ENCODE measurements at places on chromosomes 4 and X.

DNA sequence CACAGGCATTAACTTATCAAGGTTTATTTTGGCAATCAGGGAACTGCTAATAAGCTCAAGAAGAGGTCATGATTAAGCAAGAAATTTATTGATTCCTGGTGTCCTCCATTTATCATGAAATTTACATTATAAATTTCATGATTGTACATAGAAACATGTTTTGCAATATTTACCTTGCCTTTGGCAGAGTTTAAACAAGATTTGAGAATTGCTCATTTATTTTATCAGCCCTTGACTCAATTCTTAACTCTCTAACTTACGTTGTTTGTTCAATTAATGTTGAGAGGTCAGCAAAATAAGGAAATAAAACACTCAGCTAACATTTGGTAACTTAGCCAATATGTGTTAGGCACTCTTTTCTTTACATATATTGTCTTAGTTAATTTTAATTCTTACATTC lies 286.6 kb downstream of the SLC7A11 start:
- DNase-seq = no peak

DNA sequence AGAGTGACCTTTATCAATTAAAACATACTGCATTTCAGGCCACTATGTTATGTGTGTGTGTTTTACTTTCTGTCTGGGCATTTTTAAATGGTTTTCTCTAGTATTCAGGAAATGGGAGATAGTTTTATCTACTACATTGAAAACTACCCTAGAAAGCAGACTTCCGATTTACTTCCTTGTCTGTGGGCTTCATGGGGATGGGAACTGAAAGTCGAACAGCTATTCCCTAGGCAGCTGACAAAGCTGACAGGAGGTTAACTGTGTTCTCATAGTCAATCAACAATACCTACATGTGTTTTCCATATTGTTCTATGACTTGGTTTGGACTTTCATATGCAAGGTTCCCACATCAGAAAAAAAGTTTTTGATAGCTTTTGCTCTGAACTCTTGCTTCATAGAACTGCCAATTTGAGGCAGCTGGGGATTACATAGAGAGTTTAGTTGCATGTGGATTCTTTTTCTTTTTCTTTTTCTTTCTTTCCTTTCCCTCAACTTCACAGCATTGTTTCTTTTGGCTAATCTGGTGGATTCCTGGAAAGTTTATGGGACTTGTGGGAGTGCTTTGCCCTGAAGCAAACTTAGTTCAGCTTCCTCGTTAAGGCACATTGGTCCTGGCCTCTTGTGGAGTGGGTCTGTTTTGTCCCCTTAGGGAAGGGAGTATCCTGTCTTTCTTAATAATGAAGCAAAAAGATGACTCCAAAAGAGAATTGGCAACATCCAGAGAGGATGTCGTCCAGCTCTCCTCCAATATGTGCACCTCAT lies 327.1 kb upstream of the GIMD1 start:
- DNase-seq = no peak

DNA sequence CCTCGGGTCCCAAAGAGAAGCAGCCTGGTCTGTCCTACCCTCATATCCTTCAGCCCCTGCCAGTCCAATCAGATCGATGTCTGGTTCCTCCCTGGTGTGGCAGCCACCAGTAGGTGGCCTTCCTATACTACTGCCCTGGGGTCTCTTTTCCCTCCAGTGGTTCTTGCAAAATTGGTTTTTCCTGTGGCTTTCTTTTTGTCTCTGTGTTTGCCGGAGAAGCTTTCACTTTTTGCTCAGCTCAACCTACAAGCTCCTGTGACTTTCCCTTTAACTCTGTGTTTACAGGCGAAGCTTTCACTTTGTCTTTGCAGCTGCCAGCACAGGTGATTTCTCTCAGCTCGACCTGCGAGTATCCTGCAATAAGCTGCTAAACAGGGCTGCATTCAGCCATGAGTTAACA lies 46.8 kb downstream of the UGT2A3 start:
- no peak for DNase-seq

- DNase-seq = no peak
These were observed 82.8 kb downstream of the CPZ start for GRCh38 chr4:8675383-8675782.

- no peak for DNase-seq
These were observed at the start of gene ARHGEF9 for GRCh38 chrX:63784902-63785707. ARHGEF9 (minus strand) TSS chrX:63785214; CDS start chrX:63785145, 69 bp downstream.

- no peak for DNase-seq
These were observed 337.6 kb downstream of the STIM2 start for GRCh38 chr4:27198246-27198645.

DNA sequence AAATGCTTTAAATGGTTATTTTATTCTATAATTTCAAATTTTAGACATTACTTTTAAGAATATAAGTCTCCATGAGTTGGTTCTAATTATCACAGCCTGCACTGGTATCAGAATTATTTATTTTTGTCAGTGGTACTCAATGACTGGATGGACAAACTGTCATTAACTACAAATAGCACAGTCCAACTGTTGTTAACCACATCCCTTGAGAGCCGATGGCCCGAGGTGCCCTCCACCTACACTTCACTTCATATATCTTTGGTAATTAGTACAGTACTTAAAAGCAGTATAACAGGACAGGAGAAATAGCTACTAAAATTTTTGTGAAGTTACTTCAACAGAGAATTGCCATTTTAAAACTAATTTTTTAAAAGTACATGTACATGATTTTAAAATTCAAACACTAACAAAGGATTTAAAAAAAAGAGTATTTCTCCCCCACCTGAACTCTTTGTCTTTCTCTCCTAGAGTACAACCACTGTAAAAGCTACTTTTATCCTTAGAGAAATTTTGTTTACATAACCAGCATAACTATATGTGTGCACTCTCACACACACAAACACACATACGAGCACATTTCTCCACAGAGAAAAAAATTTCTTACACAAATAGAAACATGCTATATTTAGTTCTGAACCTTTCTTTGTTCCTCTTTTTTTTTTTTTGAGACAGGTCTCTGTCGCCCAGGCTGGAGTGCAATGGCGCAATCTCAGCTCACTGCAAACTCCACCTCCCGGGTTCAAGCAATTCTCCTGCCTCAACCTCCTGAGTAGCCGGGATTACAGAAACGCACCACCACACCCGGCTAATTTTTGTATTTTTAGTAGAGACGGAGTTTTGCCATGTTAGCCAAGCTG lies 6.5 kb downstream of the TIFA start:
- DNase-seq = no peak

GRCh38 chr4:22607382-22607781 lies 85.4 kb upstream of the GBA3 start:
- no peak for DNase-seq

DNA sequence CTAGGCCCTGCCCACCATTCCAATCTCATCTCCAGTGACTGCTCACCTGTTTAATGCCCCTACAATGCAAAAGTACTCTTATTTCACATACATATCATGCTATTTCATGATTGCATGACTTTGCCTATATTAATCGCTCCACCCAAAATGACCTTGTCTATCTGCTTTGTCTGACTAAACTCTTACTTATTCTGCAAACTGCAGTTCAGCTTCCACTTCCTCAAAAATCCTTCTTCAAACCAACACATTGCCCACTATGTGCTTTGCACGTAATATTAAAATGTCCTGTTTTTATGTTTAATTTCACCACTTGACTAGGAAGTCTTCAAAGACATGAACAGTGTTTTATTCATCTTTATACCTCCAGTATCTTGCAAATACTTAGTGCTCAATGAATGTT lies 229.6 kb downstream of the OPHN1 start:
- DNase-seq = no peak

DNA sequence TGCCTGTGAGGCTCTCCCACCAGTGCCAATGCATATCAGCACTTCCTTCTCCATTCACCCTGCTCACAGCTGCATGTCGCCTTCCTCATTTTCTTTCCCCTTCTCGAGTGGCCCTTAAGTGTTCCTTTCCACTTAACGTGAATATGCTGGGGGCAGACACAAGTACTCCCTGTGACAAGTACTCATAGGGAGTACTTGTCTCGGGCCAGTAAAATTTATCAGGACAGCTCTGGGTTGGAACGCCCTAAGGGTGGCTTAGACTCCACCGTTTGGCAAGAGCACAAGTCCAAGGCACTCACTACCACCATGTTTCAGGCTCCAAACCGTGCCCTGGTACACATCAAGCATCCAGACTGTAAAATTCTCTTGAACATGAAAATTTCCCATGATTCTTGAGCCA lies 3.9 kb upstream of the LDOC1 start:
- no peak for DNase-seq

DNA sequence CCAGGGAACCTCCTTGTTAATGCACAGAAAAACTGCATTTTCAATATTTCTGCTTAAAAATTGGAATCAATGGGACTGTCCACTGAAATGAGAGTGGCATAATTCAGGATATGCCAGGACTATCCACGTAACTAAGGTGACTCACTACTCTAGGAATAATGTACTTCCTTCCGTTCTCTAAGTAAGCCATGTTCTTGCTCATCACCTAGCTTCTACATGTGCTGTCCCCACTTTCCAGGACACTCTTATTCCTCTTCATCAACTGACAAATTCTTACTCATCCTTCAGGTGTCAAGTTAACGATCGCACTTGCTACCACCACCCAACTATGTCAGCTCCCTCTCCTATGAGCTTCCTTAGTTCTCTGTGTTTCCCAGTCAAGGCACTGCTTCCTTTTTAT lies 342.8 kb upstream of the F9 start:
- DNase-seq = no peak

DNA sequence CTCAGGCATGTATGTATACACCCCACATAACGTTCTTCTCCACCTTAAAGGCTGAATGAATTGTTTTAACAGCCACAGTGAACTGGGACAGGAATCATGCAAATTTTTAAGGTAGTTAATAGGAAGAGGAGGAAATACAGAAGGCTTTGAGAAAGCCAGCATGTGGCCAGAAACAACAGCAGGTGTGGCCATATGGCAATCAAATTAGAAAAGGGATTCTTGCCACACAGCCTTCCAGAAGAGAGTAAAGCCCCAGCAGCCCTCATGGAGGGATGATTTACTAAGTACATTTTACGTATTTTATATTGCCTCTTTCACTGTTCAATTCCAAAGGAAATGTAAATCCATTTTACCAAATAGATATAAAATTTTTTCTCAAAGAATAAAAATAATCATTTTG lies 792.2 kb downstream of the ADGRL3 start:
- DNase-seq = no peak

DNA sequence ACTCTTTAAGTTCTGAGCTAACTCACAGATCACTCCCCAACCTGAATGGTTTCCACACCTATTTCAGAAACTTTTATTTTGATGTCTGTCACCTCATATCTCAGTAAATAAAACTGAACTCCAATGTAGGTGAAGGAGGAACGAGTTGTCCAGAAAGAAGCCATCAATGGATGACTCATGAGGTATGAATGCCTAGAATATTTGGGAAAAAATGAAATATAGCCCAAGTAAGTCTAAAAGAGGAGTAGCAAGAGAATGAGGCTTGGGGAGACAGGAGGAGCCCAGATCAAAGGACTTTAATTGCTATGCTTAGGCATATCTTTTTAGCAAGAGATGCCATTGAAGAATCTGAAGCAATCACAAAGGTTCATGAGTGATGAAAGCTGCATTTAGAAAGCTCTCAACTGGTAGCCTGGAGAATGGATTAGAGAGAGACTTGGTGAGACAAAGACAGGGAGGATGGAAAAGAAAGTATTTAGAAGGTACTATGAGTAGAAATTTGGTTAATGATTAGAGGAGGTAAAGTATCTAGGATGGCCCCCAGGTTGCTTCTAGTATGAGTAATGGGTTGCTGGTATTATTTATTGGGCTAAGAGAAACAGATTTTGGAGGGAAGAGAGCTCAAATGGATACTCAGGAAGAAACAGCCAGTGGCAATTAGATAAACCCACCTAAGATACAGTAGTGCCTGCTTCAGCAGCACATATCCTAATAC lies 39.4 kb downstream of the NOCT start:
- no peak for DNase-seq

DNA sequence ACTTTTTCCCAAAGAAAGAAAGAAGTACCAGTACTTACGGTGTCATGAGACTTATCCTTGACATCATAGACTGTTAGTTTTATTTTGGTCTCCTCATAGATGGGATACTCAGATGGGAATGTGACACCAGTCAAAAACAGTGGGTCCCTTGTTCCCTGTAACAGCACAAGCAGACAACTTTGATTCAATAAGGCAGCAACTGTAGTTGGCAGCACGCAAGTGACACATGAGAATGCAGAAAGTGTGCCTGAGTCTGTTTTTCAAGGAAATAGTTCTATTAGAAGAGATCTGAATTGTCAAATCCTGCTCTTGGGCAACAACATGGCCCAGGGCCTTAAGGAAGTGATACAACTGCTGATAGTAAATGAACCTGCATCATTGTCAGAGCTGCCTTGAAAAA lies 443.2 kb downstream of the INPP4B start:
- no peak for DNase-seq

DNA sequence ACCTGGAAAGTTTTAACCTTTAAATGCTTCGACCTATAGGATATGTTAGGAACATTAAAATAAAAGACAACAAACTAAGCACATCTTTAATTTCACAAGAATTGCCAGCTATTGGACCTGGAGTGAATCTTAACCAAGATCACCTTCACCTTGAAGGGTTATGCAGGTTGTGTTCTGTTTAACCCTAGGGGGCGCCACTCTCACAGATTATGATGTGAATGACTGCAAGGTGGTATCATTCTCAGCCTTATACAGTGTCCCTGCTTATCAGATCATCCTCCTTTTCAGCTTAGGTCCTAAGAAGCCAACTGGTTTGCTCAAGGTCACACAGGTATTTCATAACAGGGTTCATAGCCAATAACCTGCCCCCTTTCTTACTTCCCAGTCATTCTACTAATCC lies 23.5 kb downstream of the INTS6L start:
- no peak for DNase-seq

DNA sequence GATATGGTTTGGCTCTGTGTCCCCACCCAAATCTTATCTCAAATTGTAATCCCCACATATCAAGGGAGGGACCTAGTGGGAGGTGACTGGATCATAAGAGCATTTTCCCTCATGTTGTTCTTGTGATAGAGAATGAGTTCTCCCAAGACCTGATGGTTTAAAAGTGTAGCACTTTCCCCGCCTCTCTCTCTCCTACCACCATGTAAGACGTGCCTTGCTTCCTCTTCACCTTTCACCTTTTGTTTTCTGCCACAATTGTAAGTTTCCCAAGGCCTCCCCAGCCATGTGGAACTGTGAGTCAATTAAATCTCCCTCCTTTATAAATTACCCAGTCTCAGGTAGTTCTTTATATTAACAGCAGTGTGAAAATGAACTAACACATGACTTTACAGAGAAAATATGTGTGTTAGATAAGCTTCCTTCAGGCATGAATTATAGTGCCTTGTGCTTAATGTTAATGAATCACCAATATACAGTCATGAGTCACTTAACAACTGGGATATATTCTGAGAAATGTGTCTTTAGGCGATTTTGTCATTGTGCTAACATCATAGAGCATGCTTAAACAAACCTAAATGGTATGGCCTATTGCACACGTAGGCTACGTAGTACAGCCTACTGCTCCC lies 37.9 kb downstream of the PDGFC start:
- DNase-seq = no peak

GRCh38 chr4:8201321-8201781 lies 2.3 kb downstream of the SH3TC1 start:
- DNase-seq = no peak

All from osteocyte (in vitro differentiated cells).